ENCODE measurements at places on chromosomes 7 and 10. TPM values are rescaled to one million over a fixed set of nuclear protein-coding genes. Genes with fewer than 3 reads are reported as not detected.
A peak's percentile ranks its signal among the peaks of the same experiment; 100 is the strongest.

Gene OR2A12
- total RNA-seq, result not detected

DNA sequence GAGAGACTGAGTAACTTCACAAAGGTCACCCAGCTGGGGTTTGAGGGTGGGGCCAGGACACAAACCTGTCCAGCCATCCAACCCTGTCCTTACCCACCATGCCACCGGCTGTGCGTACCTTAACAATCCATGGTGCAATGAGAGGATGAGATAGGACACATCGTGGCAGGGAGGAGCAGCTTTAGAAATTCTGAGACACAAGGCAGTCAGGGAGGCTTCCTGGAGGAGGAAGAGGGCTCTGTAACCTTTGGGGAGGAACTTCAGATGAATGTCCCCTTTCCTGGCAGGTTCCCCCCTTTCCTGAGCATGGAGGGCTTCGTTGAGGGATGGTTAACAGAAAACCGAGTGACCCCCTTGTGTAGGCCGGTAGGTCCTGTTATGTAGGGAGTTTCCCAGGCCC is 35.6 kb upstream of the SLC29A3 start:
- no peak for DNase-seq

DNA sequence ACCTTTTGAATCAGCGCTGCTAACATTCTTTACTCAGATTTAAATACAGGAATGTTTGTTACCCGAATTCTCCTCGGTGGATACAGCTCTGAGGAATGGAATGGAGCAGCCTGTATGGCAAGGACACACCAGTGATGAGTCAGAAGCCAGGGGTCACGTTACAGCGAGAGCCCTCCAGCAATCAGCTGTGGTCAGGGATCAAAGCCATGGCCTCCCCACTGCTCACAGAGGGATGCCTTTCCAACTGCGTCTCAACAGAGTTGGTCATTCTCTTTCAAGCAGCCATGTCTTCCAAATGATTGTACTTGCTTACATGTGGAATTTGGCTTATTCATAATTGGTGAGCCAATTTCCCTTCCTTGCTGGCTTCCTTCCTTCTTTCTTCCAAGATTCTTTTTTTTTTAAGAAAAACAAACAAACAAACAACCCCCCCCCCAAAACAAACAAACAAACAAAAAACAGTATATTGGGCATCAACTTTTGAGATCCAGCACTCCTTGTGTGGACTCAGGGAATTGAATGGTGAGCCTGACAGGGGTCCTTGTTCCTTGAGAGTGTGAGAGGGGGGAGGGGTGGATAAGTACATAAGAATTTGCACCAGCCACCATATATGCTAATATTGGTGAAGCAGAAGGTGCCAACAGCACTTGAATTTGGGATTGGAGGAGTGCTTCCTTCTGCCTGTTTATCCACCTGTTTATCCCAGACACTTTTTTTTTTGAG is 100.2 kb downstream of the ATXN7L1 start:
- DNase-seq, result peak; percentile 94

GRCh38 chr7:41928781-41929180 is 225.9 kb upstream of the INHBA start:
- no peak for DNase-seq

DNA sequence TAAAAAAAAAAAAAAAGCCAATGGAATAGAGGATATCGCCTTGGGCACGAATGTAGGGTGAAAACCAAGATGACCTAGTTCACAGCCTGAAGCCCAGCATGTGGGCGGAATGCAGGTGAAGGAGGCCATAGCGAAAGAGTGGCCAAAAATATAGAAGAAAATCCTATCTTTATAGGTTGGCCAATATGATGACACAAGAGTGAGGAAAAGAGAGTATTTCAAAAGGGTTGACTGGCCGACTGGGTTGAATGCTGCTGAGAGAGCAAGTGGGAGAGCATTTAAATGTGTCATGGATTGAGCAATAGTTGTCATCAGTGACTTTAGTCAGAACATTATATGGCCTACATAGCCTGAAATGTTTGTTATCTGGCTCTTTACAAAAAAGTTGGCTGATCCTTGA is 17.2 kb upstream of the GLI3 start:
- no peak for DNase-seq

DNA sequence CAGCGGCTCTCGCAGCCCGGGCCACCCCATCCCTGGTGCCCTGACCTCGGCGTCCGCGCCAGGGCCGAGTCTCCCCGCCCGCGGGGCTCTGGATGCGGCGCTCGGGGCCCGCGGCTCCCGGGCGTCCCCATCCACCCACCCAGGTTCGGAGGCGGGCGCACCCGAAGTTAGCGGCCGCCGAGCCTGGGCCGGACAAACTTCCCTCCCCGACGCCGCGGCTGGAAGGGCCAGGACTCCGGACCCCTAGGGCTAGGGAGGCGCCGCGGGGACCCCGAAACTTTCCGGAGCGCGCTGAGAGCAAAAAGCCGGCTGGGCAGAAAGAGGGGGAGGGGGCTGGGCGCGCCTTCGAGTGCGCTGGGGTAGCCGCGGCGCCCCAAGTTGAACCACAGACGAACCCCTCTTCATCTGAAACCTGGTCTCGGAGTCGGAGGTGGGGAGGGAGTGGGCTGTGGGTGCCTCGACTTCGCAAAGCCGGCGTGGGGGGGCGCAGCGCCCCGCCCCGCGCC is 3.7 kb upstream of the ELFN1 start:
- DNase-seq, result no peak

DNA sequence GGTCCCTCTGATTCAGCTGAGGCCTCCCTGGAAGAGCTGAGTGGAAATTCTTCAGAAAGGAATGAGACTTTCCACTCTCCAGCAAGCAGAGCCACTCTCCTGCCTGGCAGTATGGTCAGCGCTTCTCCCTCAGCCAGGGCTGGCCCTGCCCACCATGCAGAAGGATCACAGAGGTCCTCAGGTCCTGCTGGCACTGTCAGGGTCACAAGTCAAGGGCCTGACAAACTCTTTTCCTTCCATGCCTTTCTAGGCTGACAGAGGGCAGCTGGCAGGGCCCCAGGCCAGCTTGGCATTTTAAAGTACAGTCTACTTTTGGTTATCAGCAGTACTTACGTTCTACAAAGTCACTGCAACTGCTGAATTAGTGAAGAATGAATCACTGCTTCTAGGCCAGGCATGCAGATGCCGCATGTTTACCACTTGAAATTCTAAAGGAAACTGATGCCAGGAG is 119.3 kb upstream of the FRMD4A start:
- DNase-seq, result no peak

Measured in HCT116 (cell line).